ENCODE measurements at places on chromosomes 13 and 19.

GRCh38 chr19:44745341-44745831, 3.1 kb upstream of the BCL3 start:
- no peak for DNase-seq

- DNase-seq: peak; percentile 48
These were observed at the start of gene TMEM38A for GRCh38 chr19:16660763-16661479. Gene TMEM38A (plus strand): TSS chr19:16661139. CDS start chr19:16661218, 79 bp downstream.

DNA sequence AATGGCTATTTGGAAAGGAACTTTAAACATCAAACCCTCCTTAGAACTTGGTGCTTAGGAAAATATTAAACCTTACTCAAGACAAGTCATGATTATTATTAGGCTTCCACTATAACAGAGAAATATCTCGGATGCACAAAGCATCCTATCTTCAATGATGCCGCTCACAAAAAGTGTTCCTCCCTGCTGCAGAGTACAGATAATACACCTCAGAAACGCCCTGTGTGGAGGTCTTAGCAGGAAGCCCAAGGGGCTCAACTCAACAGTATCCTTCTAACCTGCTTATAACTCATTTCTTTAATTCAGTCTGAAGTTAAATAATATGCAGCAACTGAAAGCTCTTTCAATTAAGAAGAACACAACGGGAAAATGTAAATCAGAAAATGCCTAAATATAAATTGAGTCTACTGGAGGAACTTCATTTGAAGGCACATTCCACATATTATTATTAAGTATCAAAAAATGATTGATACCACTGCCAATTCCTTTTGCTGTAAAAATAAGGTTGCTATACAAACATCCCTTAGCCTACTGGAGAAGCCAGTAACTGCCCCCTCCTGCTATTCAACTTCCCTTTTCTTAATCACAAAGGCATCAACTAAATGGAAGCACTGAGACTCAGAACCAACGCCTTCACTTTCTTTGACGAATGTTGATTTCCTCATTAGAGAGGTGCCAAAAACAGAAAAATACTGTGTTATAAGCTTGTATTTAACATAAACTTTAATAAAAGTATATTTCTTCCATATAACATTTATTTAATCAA, 12.0 kb downstream of the ELF1 start:
- DNase-seq: no peak

DNA sequence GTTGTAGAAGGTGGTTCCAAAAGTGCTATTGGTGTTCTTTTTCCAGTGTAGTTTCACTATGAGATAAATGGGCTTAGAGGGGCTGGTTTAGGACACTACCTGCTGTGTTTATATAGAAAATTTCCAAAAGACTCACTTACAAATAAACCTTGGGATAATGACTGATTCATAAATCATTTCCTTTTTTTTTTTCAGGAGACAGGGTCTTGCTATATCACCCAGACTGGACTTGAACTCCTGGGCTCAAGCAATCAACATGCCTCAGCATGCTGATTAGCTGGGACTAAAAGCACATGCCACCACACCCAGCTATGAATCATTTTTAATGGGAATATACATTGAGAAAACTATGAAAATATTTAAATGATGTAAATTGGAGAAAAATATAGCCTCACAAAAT, 376.6 kb downstream of the PCDH9 start:
- no peak for DNase-seq

DNA sequence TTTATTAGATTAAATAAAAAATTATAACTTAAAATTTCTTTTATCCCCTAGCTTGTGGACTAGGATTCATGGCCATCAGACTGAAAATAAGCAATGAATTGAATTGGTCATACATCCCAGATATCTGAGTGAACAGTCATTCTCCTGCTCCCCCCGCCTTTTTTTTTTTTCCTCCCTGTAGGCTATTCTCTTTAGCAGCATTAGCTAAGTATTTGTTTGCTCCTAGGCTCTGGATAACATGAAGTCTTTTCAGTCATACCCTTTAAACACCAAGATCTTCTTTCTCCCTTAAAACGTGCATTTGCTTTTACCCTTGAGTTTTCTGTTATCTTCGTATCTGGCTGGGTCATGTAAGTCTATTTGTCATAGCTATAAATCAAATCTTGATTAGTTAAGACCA, 866.7 kb upstream of the SPRY2 start:
- no peak for DNase-seq

DNA sequence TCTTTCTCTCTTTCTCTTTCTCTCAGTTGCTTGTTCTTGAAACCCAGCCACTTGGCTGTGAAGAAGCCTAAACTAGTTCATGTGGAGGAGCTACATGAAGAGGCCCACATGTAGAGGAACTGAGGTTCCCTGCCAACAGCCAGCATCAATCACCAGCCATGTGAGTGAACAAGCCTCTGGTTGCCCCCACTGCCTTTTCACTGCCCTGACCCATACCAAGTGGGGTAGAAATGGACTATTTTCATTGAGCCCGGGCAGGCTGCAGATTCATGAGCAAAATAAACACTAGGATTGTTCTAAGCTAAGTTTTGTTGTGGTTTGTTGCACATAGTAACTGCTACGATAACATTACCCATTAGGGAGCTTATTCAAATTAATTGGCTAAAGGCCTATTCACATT, 78.7 kb upstream of the FAM216B start:
- no peak for DNase-seq

- no peak for DNase-seq
These were observed 361.8 kb downstream of the ZNF536 start for GRCh38 chr19:30733826-30734550.

GRCh38 chr13:98513837-98514236, 63.1 kb downstream of the STK24 start:
- no peak for DNase-seq

GRCh38 chr13:77725071-77725470, 27.6 kb downstream of the SLAIN1 start:
- DNase-seq: no peak

DNA sequence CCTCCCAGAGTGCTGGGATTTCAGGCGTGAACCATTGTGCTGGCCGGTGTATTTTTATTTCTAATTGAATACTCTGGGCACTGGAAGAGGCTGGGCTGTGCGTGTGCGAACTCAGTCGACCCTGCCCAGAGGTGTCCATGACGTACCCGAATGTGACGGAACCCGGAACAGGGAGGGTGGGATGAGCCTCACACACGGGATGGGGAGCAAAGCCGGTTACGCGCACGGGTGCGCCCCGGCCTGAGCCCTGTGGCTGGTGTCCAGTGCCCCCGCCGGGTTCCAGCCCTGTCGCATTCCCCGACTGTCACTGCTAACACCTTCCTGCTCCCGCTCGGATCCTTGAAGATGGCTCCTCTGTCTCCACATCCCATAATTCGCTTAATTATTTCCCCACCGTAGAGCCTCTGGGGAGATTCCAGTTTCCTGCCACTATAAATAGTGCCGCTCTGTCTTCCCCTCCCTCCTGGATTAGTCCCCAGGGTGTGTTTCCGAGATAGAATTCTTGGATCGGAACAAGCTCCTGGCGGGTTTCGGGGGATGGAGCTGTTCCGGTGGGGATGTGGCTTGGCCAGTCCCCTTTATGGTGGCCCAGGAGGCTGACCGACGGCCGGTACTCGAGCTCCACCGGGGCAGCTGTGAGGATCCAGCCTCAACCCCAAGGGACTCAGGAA, 22.0 kb downstream of the SBNO2 start:
- DNase-seq: no peak

GRCh38 chr19:48169939-48170803, at the start of the genes LIG1 and ZSWIM9:
Gene LIG1 (minus strand): TSS chr19:48170344. CDS start chr19:48165566, 4,778 bp downstream.
Gene ZSWIM9 (plus strand): TSS chr19:48170680. CDS start chr19:48171803, 1,123 bp downstream.
- peak; percentile 94 for DNase-seq

GRCh38 chr19:50333737-50334617, 4.8 kb upstream of the KCNC3 start:
- DNase-seq: peak; percentile 86

DNA sequence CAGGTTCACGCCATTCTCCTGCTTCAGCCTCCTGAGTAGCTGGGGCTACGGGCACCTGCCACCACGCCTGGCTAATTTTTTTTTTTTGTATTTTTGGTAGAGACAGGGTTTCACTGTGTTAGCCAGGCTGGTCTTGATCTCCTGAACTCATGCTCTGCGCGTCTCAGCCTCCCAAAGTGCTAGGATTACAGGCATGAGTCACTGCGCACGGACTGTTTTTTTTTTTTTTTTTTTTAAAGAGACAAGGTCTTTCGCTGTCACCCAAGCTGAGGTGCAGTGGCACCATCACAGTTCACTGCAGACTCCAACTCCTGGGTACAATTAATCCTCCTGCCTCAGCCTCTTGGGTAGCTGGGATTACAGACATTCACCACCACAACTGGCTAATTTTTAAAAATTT, 8.2 kb upstream of the ADAMTS10 start:
- DNase-seq: no peak

- no peak for DNase-seq
These were observed 11.1 kb downstream of the POU2F2 start for GRCh38 chr19:42121036-42121621.

GRCh38 chr13:29428310-29429181, 166.9 kb downstream of the SLC7A1 start:
- DNase-seq: no peak

DNA sequence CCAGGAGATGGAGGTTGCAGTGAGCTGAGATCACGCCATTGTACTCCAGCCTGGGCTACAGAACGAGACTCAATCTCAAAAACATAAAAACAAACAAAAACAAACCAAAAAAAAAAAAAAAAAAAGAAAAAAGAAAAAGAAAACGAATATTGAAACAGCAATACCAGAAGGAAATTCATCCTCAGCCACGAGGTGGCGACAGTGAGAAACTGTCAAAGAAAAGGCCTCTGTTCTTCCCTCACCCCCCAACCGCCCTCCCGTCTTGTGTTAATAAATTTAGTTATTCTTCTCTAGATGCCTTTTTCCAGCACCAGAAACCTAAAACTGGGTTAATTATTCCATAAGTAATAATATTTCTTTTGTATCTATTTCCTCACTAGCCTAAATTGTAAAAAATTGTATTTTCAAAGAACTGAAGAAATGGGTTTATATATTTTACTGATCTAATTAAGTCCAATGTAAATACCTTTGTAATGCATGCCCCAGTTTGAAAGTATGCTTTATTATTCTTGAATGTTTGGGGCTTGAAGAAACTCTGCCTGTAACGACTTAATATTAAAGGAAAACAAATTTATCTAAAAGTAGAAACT, 38.6 kb downstream of the LIG4 start:
- DNase-seq: no peak

DNA sequence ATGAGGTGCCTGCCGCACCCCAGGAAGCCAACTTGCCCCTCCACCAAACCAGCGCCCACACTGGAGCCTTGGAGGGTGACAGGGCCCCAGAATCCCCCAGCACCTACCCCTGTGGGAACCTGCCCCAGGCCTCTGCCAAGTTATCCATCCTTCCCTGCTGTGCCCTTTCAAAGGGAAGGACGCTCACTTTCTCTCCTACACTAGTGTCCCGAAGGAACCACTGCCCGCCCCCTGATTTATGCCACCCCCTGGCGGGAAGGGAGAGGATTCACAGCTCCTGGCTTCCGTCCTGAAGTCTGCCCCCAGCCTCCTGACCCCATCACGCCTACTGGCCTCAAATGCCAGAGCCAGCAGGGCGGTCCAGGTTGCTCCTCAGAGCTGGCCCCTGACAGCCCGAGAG, 1.4 kb downstream of the EVI5L start:
- no peak for DNase-seq

- DNase-seq: no peak
These were observed at the start of gene KCTD4 for GRCh38 chr13:45200701-45201232. Gene KCTD4 (minus strand): TSS chr13:45201045. CDS start chr13:45194567, 6,478 bp downstream.

DNA sequence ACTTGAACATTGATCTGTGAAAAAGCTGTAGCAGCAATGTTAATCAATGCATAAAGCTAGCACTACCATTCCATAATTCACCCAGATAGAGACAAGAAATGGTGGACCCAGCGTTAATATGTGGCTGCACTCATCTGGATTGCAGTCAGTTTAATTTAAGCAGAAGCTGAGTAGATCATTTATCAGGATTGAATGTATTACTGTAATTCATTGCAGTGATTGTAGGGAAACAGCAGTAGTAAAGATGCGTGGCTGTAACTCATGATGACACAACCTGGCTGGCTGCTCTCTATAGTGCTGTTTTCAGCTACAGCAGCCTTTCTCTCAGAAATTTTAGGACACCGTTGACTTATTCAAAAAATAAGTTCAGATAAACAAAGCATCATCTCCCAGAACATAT, 499.5 kb upstream of the SLITRK6 start:
- no peak for DNase-seq

DNA sequence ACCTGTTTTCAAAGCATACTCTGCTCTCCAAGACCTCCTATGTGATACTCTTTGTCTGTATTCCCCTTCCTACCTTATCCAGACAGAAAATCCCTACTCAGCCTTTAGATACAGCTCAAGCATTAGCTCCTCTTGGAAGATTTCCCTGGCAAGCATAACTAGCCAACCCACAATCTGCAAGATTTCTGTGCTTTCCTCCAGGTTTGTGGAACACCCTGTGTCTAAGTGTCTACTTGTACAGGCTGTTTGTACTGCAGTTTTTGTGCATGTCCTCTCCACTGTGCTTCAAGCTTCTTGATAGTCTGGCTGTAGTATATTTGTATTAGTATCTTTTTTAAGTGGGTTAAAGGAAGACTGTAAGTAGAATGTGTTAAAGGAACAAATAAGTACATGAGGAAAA, 203.7 kb downstream of the RFC3 start:
- DNase-seq: no peak

DNA sequence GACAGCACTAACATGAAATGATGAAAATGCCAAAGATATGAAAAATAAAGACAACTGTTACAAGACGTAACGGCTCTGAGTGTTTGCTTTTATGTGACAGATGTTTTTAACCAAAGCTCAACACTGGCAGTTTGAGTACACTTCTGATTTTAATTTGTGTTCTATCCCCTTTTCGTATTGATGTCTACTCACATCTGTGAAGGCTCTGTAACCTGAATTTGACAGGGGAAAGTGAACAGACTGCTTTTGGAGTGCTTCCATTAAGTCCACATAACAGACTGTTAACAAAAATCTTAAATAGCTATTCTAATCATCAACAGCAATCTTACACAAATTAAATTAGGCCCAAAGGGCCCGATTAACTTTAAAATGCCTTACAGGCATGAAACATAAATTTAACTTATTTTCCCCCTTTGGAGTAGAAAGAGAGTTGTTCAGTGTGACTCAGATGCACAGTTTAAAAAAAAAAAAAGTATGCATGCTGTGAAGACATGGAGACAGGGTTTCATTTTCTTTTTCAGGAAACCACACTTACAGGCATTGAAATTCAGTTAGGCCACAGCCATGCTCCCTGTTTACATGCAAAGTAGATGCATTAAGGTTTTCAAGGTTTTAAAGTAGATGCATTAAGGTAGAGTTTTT, 16.3 kb upstream of the RNASEH2B start:
- no peak for DNase-seq

GRCh38 chr19:30353394-30353945, 18.7 kb upstream of the ZNF536 start:
- no peak for DNase-seq

- DNase-seq: no peak
These were observed 116.7 kb downstream of the FREM2 start for GRCh38 chr13:38803531-38803930.
